SK-N-SH (cell line): ENCODE measurements at places on chromosomes 1 and 21. TPM values are rescaled to one million over a fixed set of nuclear protein-coding genes. Genes with fewer than 3 reads are reported as not detected.

DNA sequence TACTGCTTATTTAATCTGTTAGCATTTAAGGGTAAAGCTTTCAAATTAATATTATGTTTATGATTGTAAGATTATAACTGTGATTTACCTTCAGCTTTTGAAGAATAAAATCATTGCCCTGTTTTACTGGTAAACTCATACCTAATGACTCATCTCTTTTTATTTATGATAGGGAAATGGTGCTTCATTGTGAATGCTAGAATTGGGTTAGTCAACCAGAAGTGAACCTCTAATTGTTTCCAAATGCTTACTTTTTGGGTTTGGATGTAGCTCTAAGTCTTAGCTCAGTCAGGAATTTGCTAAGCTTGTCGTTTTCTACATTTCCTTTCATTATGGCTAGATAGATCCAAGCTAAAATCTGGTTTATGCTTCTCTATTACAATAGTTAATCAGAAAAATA, 59.4 kb downstream of the SLC30A7 start:
- H3K27ac ChIP-seq: peak overlapping the region; percentile 67
- H3K36me3 ChIP-seq: peaks cover 14% of the 10 kb centered on the region
- no peaks in the 10 kb centered on the region for H3K27me3 ChIP-seq
- peaks cover 12% of the 10 kb centered on the region; the same call in 1 of the 2 replicates for H3K4me1 ChIP-seq
- DNase-seq: peak; percentile 19
- no peak overlapping the region for H3K4me3 ChIP-seq

GRCh38 chr1:171611306-171611705, 10.7 kb upstream of the MYOCOS start:
- H3K36me3 ChIP-seq: no peaks in the 10 kb centered on the region
- H3K4me3 ChIP-seq: no peak overlapping the region
- no peaks in the 10 kb centered on the region for H3K4me1 ChIP-seq
- no peaks in the 10 kb centered on the region for H3K27me3 ChIP-seq

- H3K4me3 ChIP-seq: no peak overlapping the region
- no peaks in the 10 kb centered on the region for H3K27me3 ChIP-seq
- no peak for DNase-seq
- no peaks in the 10 kb centered on the region for H3K4me1 ChIP-seq
- H3K27ac ChIP-seq: no peak overlapping the region
Observed at GRCh38 chr1:54091666-54092065, 38.3 kb downstream of the TCEANC2 start.

DNA sequence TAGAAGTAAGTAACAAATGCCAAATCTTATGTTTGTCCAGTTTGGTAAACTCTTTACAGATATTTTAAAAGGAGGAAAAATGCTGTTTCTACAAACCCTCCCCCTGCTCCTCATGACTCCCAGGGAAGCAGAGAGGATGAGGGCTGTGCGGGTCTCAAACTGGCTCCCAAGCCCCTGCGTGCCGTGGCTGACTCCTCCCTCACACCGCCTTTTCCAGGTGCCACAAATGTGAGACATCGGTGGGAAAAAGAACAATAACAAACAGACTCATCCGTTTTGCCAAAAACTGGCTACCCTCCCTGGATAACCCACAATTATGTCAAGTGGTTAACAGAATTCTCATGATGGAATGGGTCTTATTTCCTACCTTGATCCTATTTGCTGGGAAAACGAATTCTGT, 594.6 kb downstream of the PTPRU start:
- H3K4me3 ChIP-seq: no peak overlapping the region
- no peaks in the 10 kb centered on the region for H3K27me3 ChIP-seq
- no peaks in the 10 kb centered on the region for H3K36me3 ChIP-seq
- peaks cover 55% of the 10 kb centered on the region for H3K4me1 ChIP-seq
- H3K27ac ChIP-seq: no peak overlapping the region

The C1QTNF12 gene
- polyA plus RNA-seq: 0.59 TPM in 1 of 2 replicates, not detected in the other

DNA sequence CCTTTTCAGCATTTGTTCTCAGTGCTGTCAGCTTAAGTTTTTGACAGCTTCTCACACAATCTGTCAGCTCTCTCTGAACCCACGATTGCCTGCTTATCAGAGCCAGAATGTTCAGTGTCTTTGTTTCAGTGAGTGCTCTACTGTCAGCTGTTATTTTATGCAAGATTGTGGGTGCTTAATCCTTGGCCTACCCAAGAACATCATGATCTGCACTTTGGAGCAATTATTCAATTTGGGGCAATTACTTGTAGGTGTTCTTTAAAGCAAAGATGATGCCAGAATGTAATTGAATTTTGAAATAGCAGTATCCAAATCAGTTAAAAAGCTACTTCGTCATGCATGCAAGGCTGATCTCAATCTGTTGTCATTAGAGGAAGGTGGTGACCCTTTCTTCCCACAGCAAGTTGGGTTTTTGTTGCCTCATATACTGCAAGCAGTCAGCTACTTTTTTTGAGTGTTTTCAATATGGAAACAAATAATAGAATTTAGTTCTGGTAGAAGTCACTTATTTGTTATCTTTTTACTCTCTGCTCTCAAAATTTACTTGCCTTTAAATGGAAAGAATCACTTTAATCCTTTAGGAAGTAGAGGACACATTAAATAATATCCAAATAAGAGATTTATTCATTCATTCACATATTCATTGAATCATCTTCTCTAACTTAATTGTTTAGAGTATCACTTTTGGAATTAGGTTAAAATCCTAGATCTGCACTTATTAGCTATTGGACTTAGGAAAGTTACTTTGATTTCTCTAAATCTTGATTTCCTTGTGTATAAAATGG, 253.5 kb upstream of the CACYBP start:
- H3K27ac ChIP-seq: no peak overlapping the region
- H3K27me3 ChIP-seq: no peaks in the 10 kb centered on the region
- peaks cover 3% of the 10 kb centered on the region for H3K4me1 ChIP-seq
- no peak for DNase-seq

GRCh38 chr21:14550135-14550534, 4.0 kb upstream of the SAMSN1 start:
- DNase-seq: no peak
- no peaks in the 10 kb centered on the region for H3K36me3 ChIP-seq
- H3K27me3 ChIP-seq: no peaks in the 10 kb centered on the region
- no peaks in the 10 kb centered on the region for H3K4me1 ChIP-seq

The SLFNL1 gene
- 0.16 and 0.26 TPM in 2 replicates for polyA plus RNA-seq

The AKNAD1 gene
- polyA plus RNA-seq: 0.70 and 0.71 TPM in 2 replicates

- H3K27ac ChIP-seq: no peak overlapping the region
- H3K36me3 ChIP-seq: no peaks in the 10 kb centered on the region
- no peak for DNase-seq
- no peaks in the 10 kb centered on the region for H3K4me1 ChIP-seq
- no peaks in the 10 kb centered on the region for H3K27me3 ChIP-seq
- H3K4me3 ChIP-seq: no peak overlapping the region
Observed at GRCh38 chr1:168920456-168921094, 185.9 kb upstream of the ATP1B1 start.

The RASSF5 gene
- 1.7 and 2.2 TPM in 2 replicates for polyA plus RNA-seq

The CLDN19 gene
- not detected in 2 replicates for polyA plus RNA-seq

GRCh38 chr1:10767282-10767681, 29.2 kb downstream of the CASZ1 start:
- 0 out of 2 replicates have a peak, but pooled peaks cover 8% of the 10 kb centered on the region for H3K27me3 ChIP-seq
- no peak overlapping the region for H3K4me3 ChIP-seq
- no peaks in the 10 kb centered on the region for H3K36me3 ChIP-seq
- H3K4me1 ChIP-seq: no peaks in the 10 kb centered on the region; the same call in 1 of the 2 replicates

DNA sequence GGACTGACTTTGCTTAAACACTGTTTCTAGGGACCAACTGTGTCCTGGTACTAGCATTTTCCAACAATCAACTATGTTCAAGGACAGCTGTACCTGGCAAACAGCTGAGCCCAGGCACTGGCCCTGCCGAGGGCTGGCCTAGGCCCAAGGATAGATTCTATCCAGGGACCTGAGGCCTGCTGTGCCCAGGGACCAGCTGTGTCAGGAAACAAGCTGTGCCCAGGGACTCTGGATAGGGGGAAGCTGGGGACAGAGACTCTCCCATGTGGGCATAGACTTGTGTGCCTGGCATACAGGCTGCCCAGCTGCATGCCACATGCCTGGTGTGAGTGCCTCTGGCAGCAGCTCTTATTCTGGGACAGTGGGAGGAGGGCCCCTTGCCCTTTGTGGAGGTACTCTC, 38.1 kb upstream of the POU3F1 start:
- peaks cover 29% of the 10 kb centered on the region; the same call in 1 of the 2 replicates for H3K27me3 ChIP-seq
- no peaks in the 10 kb centered on the region for H3K4me1 ChIP-seq
- no peak overlapping the region for H3K27ac ChIP-seq
- H3K36me3 ChIP-seq: no peaks in the 10 kb centered on the region
- H3K4me3 ChIP-seq: no peak overlapping the region

DNA sequence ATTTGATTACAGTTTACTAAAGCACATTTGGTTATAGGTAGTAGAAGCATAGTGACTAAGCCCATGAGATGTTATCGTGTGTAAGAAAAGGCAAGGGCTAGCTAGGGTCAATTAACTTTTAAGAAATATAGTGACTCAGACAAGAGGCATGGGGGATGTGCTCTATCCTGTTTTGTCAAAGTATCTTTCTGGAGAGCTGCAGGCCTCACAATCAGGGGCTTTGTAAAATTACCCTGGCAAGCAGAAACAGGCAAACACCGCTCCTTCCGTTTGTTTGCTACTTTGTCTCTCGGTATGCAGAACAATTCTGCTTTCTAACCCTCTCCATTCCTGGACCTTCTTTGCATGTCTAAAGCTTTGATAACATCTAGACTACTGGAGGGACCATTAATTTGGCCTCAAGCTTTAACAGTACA, 26.1 kb upstream of the ZNF697 start:
- peaks cover 3% of the 10 kb centered on the region; the same call in 1 of the 2 replicates for H3K4me1 ChIP-seq
- no peaks in the 10 kb centered on the region for H3K36me3 ChIP-seq
- no peak overlapping the region for H3K4me3 ChIP-seq
- H3K27ac ChIP-seq: peak overlapping the region; percentile 75; the same call in 1 of the 2 replicates
- H3K27me3 ChIP-seq: no peaks in the 10 kb centered on the region
- no peak for DNase-seq

The LEPR gene
- polyA plus RNA-seq: 2.3 and 3.2 TPM in 2 replicates

DNA sequence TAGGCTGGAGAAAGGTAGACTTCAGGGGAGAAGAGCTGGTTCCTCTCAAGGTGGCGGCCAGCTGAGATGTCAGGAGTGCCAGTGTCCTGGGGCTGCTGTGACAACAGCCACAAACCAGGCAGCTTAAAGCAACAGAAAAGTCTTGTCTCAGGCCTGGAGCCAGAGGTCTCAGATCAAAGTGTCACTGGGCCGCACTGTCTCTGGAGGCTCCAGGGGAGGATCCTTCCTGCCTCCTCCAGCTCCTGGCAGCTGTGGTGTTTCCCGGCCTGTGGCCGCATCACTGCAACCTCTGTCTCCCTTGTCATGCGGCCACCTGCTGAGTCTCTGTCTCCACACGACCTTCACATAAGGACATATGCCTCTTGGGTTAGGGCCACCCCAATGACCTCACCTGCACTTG, 24.4 kb upstream of the TSPEAR start:
- no peak overlapping the region for H3K27ac ChIP-seq
- no peaks in the 10 kb centered on the region for H3K4me1 ChIP-seq
- H3K4me3 ChIP-seq: no peak overlapping the region
- H3K27me3 ChIP-seq: peaks cover 2% of the 10 kb centered on the region
- no peak for DNase-seq

The FAAH gene
- 1.2 TPM in 2 replicates for polyA plus RNA-seq

The FMOD gene
- not detected in 2 replicates for polyA plus RNA-seq

The TRPM2 gene
- polyA plus RNA-seq: not detected in 2 replicates

DNA sequence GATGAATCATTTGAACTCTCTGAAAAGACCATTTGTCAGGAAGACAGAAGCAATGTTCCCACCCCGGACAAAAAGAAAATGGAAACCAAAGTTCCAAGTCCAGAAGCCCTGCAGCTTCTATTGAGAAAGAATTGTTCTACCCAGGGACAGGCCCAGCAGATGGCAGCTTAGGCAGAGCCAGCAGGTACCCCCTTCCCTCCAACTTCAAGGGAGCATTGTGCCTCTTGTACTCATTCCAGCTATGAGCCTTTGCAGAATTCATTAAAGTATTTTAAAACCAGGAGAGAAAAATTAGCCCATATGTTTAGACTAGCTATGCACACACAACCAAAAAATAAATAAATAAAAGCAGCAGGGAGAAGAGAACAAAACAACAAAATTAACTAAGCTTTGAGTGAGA, 85.2 kb upstream of the KCND3 start:
- no peaks in the 10 kb centered on the region for H3K4me1 ChIP-seq
- no peaks in the 10 kb centered on the region for H3K27me3 ChIP-seq
- no peaks in the 10 kb centered on the region for H3K36me3 ChIP-seq
- H3K4me3 ChIP-seq: no peak overlapping the region
- DNase-seq: no peak
- H3K27ac ChIP-seq: no peak overlapping the region
